ENCODE measurements at places on chromosomes 7 and 10.

- DNase-seq, result no peak
These were observed 165.9 kb upstream of the MYO3A start for GRCh38 chr10:25768167-25768566.

GRCh38 chr7:44119829-44120380, 3.4 kb downstream of the POLD2 start:
- DNase-seq, result no peak

GRCh38 chr7:98276241-98276761, 5.2 kb upstream of the BRI3 start:
- no peak for DNase-seq

DNA sequence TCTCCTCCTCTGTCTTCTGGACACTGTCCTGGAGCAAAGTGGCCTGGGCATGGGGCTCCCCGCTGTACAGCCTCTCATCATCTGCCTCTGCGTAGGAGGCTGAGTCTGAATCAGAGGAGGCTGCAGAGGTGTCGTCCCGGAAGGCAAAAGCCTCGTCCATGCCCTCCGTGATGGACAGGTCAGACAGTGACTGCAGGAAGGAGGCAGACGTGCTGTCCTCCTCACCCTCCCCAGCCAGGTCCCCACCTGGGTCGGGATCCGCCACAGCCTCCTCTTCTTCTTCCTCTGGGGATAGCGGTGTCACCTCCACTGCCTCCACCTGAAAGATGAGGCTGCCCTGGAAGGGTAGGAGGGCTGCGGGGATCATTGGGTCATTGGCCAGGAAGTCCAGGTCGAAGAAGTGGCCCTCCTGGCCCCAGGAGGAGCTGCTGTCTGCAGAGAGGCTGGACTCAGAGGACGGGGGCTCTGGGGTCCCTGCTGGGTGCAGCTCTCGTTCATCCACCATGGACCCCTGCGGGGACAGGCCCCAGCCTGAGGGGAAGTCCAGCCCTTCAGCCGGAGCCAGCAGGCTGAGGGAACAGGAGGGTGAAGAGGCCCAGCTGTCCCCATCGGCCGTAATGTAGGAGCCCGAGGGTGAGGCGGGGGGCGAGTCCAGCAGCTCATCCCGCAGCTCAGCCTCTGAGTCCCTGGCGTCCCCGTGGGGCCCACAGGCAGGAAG, 3.7 kb downstream of the NACAD start:
- no peak for DNase-seq

DNA sequence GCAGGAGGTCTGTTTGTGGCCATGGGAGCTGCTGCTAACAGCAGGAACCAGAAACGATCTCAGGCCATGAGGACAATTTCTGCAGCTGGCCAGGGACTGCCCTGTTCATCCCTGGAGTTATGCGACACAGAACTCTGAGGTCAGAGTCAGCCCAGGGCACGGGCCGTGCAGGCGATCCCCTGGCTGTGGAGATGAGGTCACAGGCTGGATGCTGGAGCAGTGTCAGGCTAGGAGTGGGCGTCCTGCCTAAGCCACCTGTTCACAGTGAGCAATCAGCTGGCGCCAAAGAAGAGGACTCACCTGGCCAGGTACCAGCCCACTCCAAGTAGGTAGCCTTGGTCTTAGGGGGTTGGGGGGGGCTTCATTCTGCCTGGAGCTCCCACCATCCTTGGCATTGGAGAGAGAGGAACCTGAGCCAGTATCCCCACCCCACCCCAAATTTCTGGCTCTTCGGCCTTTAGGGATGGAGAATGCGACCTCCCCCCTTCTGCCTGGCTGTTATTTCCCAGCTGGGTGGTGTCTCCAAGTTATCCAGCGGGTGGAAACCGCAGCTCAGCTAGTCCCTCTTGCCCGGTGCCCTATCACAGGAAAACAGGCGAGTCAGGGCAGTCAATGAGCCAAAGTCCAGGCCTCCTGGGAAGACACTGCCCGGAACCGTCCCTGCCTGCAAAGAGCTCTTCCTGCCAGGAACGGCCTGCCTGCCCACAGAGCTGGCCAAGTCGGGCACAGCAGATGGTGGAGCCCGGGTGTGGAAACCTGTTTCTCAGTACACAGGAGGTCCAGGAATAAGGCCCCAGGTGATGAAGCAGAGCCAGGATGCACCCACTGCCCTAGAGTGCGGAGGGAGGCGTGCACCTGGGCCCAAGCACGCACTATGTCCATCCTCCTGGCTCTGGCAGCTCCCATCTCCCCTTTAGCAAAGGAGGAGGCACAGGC, 1.8 kb upstream of the TTYH3 start:
- DNase-seq, result no peak

DNA sequence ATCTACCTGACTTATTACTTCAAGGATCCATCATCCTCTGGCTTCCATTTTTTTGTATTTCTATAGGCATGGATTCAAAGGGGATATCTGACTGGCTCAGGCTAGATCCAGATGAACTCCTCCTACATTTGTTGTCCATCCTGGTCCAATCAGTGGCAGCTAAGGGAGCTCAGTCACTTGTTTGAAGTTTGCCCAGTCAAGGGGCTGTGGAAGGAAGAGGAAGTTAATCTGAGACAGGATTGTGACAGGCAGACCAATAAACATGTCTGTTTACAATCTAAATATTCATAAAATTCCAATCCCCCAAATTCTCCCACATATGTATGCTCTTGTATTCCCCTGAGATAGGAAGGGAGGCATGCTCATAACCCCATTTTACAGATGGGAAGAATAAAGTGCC, 48.7 kb downstream of the CAV1 start:
- no peak for DNase-seq

DNA sequence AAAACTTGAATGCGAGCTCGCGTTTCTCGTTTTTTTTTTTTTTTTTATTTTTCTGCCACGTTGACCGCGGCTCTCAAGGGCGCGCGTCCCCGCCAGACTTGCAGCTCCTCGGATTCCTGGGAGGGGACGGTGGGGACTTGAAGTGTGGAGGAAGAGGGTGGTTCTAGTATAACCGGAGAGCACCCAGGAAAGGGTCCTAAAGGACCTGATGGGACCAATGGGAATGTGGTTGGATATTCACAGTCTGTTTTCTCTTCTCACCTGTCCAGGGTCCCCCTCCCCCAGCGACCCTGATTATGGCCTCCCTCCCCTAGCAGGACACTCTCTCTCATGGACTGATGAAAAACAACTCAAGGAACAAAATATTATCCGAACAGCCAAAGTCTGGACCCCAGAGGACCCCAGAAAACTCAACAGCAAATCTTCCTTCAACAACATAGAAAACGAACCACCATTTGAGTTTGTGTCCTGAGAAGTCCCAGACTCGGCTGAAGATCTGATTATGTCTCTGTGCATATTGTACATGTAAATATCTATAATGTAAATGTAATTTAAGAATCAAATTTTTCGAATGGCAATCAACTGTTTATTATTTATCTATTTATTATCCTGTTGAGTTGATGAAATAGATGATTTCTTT, 1.4 kb downstream of the PTF1A start:
- DNase-seq, result no peak

DNA sequence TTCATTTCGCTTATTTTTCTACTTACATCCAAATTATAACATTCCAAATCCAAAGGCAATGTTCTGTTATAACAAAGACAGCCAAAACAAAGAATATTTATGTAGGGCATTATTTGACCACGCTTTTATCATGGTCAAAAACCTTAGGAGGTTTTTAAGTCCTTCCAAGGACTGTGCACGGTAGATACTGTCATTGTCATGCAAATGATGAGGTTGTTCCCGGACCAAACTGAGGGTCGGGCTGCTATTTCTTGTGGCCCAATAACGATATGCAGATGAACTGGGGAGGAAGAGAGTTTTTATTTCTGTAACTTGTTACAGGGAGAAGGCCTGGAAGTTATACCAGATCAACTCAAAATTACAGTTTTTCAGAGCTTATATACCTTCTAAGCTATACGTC, 56.6 kb upstream of the STEAP4 start:
- DNase-seq, result no peak

DNA sequence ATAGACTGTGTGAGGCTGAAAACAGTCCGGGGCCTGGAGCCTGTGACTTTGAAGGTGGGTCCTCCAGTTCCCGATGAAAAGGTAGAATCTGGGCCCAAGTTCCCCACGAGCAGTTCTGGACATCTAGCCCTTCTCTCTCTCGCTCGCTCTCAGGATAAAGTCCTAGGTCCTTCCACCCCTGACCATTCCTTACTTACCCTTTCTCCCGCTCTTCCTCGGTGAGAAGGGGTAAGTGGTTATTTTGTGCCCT, 713 bp downstream of the IMMP2L start:
- DNase-seq, result no peak

DNA sequence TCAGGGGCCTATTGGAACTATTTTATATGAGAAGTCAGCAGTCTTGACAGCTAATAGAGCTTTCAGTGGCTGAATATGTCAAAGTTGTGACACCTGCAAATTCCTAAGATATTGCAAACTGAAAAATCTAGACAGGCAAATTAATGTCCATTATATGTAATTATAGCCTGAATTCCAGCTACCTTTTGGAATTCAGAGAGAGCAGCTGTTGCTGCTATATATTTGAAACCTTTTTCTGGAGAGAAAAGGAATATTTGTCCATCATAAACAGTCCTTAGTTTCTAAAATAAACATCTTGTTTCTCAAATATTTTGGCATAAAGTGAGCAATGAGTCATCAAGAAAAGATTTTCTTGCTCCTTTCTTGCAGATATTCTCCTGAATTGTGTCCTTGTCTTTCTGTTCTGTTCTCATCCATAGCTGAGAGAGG, 408.9 kb upstream of the SEMA3D start:
- no peak for DNase-seq

- no peak for DNase-seq
These were observed 1.8 kb upstream of the GAD2 start for GRCh38 chr10:26214551-26215395.

- DNase-seq, result no peak
These were observed 331.4 kb downstream of the PTPRN2 start for GRCh38 chr7:158256091-158256816.

- DNase-seq, result no peak
These were observed at the start of gene PTPRZ1 for GRCh38 chr7:121872831-121873288. PTPRZ1 (plus strand) TSS chr7:121873161; CDS start chr7:121873500, 339 bp downstream.

- DNase-seq, result peak; percentile 3
These were observed 189.6 kb downstream of the DNAJC1 start for GRCh38 chr10:21813946-21814345.

GRCh38 chr7:15885678-15886077, 199.2 kb upstream of the MEOX2 start:
- no peak for DNase-seq

DNA sequence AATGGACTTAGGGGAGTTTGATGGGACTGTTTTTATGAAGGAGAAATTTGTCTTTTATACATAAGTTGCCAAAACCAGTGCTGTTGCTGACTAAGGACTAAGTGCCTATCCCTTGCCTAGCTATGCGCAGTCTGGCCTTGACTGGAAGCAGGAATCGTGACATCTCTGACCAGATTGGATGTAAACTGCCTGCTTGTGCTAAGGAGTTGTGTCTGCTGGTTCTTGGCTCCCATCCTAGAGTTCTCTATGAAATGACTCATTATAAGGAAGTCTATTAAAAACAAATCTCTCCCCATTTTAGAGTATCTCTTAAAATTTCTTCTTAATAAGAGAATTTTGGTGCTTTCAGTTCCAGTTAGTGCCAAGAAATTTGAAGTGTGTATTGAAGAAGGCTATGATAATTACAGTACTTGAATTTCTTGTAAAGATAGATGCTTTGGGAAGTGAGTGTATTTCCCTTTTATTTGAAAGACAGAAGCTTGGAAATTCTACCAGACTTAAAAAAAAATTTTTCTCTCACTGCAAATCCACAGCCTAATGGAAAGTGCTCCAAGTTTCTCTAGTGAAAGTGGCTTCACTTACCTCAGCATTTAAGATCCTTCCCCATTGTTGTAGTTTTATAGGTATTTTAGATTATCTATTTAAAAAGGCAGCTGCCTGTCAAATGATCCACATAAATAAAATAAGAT, 77.6 kb downstream of the BICC1 start:
- DNase-seq, result no peak

- DNase-seq, result no peak
These were observed 3.3 kb downstream of the SKAP2 start for GRCh38 chr7:26861050-26861449.

- DNase-seq, result peak; percentile 41
These were observed 701 bp upstream of the GBX1 start for GRCh38 chr7:151168003-151168786.

DNA sequence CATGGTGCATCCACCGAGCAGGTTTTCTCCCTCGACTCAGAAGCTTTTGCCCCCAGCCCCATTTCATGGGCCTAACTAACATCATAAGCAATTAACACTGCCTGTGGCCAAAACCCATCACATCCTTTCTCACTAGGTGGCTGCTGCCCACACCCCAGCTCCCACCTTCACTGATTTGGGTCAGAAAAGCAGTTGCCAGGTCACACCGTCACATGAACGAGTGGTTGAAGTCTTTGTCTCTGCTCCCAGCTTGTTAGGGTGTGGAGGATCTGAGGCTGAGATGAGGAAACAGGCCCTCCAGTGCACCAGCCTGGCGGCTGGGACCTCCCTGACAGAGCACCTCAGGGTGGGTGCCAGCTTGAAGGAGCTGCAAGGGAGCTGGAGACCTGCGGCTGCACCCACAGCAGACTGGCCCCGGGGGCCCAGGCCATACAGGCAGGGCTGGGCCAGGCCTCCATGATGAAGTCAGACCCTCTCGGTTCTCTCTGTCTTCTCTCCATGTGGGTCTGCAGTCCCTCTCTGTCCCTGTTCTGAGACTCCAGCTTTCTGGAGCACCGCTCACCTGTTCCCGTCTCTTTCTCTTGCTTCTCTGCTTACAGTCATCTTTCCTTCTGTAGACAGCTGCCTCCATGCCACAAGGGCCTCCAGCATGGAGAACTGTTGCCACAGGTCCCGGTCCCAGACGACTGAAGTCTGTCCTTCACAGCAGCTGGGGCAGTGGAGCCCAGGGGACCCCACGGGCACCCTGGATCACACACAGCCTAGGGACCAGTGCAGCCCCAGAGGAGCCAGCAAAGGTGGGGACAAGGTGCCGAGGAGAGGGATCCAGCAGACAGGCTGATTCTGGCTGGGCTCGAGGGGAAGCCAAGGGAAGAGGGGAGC, 13.8 kb upstream of the INPP5A start:
- no peak for DNase-seq

GRCh38 chr7:127978421-127978820, 52.8 kb downstream of the LRRC4 start:
- DNase-seq, result no peak

DNA sequence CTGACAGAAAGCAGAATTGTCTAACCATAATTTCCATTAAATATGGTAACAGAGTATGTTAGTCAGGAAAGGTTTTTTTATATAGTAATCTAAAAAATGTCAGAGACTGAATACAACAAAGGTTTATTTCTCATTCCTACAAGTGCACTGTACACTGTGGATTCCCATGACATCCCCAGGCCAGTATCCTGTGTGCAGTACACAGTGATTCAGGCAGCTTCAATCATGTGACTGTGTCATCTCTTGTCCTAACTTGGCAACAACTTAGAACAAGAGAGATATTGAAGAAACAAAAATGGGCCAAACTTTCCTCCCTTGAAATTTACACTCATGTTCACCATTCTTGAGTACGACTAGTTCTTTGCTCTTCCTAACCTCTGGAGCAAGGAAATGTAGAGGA, 189.8 kb upstream of the SEMA3A start:
- DNase-seq, result no peak

GRCh38 chr7:127251465-127252376, 1.0 kb downstream of the GRM8 start:
- DNase-seq, result no peak

Data from CD4-positive, alpha-beta T cell treated with Interferon gamma for 1 hour (primary cell).